Bone marrow (tissue), 2 donors: ENCODE measurements at places on chromosomes 7 and 10.

GRCh38 chr7:93856323-93856722, 34.2 kb downstream of the TFPI2 start:
- no peak for DNase-seq

DNA sequence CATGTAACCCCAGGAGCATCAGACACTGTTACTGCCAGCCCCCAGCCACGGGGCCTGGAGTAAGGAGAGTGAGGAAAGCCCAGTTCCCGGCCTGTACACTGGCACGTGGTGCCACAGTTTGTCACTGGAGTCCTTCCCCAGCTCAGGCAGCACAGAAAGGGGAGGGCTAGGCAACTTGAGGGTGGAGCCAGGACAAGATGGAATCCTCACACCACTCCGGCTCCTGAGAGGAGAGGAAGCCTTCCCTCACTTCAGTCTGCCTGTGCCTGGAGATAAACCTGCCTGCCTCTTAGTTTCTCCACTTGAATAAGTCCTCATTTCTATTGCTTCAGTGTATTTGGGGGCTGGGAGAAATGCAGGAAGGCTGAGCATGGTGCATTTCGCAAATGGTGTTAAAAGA, 176.0 kb downstream of the KIAA1217 start:
- DNase-seq: no peak

- no peak for DNase-seq
These were observed 158.8 kb downstream of the ANK3 start for GRCh38 chr10:60230892-60231291.

DNA sequence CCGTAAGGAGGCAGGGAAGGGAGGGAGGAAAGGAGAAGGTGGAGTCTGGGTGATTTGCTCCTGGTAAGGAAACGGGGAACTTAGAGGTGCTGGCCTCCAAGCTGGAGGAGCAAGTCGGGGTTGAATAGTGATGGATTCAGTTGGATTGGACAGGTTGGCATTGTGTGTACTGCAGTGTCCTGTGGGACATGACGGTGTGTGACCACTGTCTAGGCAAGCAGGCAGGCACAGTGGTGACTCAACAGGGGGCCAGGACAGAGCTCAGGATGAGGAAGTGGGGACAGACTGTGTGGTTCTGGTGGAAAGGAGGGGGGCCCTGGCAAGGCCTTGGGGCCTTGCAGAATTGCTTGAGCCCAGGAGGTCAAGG, 48.8 kb downstream of the COL26A1 start:
- peak; percentile 3 for DNase-seq

- DNase-seq: no peak
These were observed 185.1 kb upstream of the PRPS1L1 start for GRCh38 chr7:18212758-18213157.

DNA sequence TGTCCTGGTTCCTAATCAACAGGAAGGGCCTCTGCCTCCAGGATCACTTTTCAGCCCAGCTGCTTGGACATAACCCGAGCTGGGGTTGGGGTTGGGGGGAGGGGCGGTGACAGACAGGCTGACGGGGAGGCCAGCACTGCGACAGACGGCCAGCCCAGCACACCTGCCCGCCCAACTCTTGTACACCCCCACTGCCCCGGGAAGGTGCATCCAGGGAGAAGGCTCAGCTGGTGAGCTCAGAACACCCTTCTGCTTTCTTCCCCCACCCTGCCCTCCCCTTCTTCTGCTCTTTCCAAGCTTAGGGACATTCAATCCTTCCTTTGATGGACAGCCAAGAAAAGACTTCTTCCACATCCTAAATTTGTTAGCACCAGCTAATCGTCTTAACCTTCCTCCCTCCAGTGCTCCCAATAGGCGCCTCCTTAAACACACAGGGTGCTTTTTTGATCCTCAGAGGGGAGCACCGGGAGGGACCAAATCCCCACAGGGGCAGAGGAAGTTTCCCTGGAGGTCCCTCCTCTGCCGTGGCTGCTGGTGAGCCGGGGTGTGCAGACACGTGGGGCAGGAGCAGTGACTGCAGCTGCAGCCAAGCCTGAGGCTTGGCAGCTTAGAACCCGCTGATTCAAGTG, 44.7 kb downstream of the COL13A1 start:
- no peak for DNase-seq

DNA sequence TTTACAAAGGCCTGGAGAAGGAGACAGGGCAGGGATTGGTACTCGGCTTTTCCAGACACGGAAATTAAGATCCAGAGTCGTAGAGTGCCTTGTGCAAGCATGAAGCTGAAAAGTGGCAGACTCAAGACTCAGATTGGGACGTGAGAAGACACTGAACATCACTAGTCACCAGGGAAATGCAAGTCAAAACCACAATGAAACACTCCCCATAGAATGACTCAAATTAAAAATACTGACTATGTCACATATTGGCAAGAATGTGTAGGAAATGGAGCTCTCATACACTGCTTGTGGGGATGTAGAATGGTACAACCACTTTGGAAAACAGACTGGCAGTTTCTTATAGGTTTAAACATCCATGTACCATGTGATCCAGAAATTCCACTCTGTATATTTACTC, 472.0 kb downstream of the RPS24 start:
- DNase-seq: no peak

GRCh38 chr10:122362031-122362592, 12.4 kb upstream of the PLEKHA1 start:
- DNase-seq: no peak

DNA sequence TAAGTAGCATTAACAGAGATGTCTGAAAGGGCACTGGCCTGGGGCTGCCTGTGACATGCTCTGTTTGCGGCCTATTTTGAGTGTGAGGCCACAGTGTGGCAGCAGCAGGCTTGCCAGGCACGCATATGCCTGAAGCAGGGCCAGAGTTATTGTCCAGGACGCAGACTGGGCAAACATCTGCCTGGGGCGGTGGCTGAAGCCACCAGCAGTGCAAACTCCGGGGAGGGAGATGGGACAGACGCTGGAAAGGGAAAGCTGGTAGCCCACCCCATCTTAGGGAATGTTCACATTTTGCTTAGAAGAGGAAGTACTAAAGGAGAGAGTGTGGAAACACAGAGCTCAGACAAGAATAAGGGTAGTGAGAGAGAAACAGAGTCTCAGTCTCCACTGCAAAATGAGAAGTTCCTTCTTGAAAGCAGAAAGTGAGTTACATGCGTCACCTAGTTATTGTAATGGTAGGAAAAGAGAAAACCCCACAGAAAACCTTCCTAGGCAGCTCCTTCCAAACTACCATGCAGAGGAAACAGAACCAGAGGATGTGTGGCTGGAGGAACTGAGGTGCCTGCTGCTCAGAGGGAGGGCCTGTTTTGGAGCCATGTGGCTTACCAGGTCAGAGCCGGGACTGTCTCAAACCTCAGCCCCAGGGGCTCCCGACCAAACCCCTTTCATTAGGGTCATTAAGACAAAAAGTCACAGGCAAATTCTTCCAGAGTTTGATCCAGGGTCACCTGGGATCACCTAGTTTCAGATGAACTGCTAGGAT, 14.5 kb downstream of the AKR1B1 start:
- no peak for DNase-seq

DNA sequence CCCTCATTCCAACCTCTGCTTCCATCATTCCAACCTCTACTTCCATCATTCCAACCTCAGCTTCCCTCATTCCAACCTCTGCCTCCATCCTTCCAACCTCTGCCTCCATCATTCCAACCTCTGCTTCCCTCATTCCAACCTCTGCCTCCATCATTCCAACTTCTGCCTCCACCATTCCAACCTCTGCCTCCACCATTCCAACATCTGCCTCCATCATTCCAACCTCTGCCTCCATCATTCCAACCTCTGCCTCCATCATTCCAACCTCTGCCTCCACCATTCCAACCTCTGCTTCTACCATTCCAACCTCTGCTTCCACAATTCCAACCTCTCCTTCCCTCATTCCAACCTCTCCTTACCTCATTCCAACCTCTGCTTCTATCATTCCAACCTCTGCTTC, 30.3 kb downstream of the CCDC71L start:
- DNase-seq: no peak

DNA sequence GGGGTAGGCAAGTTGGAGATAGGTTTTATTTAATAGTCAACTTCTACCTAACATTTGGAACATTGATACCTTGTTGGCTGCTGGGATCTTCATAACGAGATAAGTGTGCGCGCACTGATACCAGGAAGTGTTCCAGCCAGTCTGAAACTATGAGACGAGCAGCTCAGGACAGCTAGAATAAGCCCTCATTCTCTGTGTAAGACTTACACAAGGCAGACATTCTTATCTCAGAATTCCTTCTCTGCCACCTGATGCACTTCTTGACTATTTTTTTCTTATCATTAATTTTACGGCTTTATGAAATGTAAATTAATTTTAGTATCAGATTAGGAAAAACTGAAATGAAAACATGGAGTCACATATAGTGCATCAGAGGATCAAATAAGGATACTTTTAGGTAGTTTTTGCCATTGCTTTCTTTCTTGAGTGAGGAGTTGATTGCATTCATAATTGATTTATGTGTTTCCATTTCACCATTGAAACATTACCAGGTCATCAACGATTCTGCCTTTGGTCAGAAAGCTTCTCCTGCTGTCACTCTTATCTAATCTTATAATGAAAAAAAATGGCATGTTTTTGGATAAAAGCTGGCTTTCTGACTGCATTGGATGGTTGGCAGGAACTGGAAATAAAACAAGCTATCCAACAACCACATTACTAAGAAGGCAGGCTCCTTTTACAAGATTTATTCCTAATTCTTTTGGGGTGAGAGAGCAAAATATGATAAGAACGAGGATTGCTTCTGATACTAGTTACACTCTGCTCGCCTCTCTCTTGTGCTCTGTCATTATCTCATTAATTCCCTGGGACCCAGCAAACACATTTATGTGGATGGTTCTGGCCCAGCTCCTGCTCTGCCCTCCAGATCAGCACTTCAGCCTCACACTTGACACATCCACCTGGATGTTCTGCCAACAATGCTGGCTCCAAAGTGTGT, 40.4 kb upstream of the ABCB5 start:
- DNase-seq: no peak

DNA sequence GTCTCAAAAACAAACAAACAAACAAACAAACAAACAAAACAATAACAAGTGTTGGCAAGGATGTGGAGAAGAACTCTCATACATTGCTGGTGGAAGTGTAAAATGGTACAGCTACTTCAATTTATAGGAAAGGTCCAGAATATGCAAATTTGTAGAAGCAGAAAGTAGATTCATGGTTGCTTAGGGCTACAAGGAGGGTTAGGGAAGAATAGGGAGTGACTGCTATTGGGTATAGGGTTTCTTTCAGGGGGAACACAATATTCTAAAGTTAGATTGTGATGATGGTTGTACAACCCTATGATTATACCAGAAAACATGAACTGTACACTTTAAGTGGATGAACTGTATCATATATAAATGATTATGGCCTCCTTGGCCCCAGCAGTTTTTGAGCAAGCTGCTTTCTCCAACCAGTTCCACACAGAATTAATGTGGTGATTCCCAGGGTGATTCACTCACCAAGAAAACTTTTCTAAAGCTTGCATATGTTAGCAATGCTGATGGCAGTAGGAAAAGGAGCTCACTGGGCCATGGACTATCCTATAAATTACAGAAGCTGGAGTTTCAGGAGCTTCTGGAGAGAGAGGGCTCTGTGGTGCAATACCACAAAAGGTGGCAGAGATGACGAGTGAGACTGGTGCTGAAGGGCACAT, 52.8 kb upstream of the KCNIP2 start:
- no peak for DNase-seq

GRCh38 chr10:70455213-70455630, 13.7 kb upstream of the NODAL start:
- no peak for DNase-seq

DNA sequence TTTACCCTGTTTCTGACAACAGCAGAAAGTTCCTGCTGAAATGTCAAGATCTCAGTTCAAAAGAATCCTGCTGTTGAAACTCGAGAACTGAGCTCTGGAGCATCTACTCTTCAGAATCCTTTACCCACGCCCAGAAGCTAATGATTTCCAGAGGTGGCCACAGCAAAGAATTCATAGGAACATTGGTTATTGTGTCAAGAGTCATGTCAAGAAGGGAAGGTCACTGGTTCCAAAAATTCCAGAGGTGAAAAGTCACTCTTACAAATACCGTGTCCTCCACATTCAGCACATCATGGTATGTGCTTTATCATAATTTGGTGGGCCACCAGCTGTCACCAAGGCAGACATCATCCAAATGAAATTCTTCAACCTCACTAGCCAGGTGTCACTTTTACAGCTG, 394.4 kb upstream of the NPVF start:
- no peak for DNase-seq

DNA sequence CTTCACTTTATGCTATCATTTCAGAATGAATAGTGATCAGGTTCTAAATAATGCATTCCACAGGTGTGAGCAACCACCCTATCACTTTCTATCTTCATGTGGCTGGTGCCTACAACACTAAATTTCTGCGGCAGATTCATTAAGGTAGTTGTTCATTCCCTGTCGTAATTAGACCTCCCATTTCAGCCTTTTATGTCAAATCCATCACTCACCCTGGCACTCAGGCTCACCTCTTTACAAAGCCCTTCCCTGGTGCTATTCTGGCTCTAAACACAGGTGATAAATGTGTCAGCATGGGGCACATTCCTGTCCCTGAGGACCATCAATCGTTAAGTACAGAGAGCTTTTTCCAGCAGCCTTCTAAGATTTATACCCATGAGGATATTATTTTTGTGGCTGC, 300.0 kb upstream of the C7orf33 start:
- DNase-seq: no peak

GRCh38 chr7:96388620-96389383, 66.9 kb upstream of the SLC25A13 start:
- DNase-seq: no peak

DNA sequence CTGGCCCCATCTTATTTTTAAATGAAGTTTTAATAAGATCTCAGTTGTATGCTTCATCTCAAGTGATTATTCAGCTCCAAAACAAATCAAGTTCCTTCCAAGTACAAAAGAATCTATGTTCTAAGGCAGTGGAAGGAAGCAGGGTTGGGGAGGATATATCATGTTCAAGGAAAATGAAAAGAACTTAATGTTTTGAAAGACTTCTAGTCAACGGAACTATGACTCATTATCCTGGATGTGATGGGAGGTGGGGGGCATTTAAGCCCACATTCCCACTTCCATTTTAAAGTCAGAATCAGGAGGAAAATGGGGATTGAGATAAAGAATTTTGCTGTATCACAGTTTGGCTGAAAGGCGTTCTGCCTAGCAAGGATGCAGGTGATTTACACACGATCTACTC, 59.4 kb downstream of the FANK1 start:
- no peak for DNase-seq

GRCh38 chr7:17646253-17646956, 293.9 kb downstream of the SNX13 start:
- DNase-seq: peak; percentile 12

DNA sequence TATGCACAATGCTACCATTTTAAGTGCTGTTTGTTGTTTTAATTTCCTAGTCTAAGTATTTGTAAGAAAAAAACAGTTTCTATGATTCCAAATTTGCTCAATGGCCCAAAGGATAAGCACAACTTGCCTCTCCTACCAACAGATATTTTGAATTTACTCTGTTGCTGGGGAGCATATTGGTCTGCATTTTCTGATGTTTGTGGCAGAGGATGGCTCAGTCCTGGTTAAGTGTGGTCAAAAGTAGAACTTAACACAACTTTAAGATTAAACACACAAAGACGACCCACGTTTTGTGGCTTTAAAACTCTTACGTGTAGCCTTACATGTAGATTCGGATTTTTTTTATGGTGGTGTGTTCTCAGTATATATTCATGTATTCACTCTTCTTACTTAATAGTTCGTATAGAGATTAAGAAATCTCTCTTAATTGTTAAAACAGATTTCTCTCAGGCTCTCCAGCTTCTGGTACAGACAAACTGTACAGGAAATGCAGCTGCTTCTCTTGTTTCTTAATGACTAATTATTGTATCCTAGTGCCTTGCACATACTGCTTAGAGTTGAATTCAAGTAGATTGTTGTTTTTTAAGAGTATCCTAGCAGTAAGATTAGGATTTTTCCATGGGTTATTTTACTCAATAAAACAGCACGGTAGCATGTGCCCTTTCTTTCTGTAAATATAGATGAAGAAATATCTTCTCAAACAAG, 86.2 kb downstream of the GPR85 start:
- no peak for DNase-seq
